ENCODE measurements at places on chromosomes 4 and X. TPM values are rescaled to one million over a fixed set of nuclear protein-coding genes. Genes with fewer than 3 reads are reported as not detected.

The SYNPO2 gene
- 11.7 TPM for total RNA-seq

The RWDD4 gene
- 31.1 TPM for total RNA-seq

The CCDC160 gene
- 4.2 TPM for total RNA-seq

The UCP1 gene
- total RNA-seq = 0.61 TPM

The CYBB gene
- total RNA-seq = 72.1 TPM

The RRAGB gene
- 65.7 TPM for total RNA-seq

The UNC5C gene
- 33.2 TPM for total RNA-seq

The NONO gene
- 435 TPM for total RNA-seq

The SSX1 gene
- total RNA-seq = not detected

The HDAC6 gene
- 139 TPM for total RNA-seq

The GLRA3 gene
- total RNA-seq = 9.3 TPM

The SLC6A14 gene
- 0.06 TPM for total RNA-seq

The SLC34A2 gene
- 0.20 TPM for total RNA-seq

The ZBED1 gene
- 29.7 TPM for total RNA-seq

The RAB41 gene
- not detected for total RNA-seq

The CFAP47 gene
- total RNA-seq = 16.8 TPM

The LAMP2 gene
- 126 TPM for total RNA-seq

The HERC5 gene
- total RNA-seq = 6.8 TPM

The DMD gene
- 112 TPM for total RNA-seq

The HMX1 gene
- total RNA-seq = 2.9 TPM

The TDO2 gene
- total RNA-seq = 0.50 TPM

The TXK gene
- total RNA-seq = 2.3 TPM

The MAP7D3 gene
- 13.7 TPM for total RNA-seq

The OPRPN gene
- total RNA-seq = not detected

The FGFR3 gene
- total RNA-seq = 49.5 TPM

The ITIH6 gene
- total RNA-seq = 0.22 TPM

The BLTP1 gene
- 229 TPM for total RNA-seq

The GPRASP3 gene
- total RNA-seq = 15.0 TPM

The CHRDL1 gene
- 13.5 TPM for total RNA-seq

The NDNF gene
- total RNA-seq = 130 TPM

The SPP1 gene
- 532 TPM for total RNA-seq

The MAOB gene
- 20.0 TPM for total RNA-seq

The BGN gene
- total RNA-seq = 40.2 TPM

The ITGB1BP2 gene
- total RNA-seq = 1.5 TPM
